ENCODE measurements at places on chromosomes 1 and 21.

DNA sequence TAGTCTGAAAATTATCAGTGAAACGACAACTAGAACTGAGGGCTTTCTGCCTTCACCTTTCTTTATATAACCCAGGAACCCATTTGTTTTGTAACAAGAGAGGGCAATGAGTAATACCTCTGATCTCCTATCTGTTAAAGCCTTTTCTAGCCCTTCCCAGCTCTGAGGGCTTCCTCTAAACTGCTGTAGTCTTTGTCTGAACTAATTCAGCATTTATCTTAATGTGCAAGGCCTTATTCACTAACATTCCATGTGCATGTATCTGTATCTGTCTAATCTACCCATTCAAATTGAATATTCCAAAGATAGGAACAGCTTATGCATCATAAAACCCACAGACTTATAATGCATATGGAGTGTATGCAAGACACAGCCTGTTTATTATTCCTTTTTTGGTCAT, 167.1 kb downstream of the LYPLAL1 start:
- DNase-seq = no peak

DNA sequence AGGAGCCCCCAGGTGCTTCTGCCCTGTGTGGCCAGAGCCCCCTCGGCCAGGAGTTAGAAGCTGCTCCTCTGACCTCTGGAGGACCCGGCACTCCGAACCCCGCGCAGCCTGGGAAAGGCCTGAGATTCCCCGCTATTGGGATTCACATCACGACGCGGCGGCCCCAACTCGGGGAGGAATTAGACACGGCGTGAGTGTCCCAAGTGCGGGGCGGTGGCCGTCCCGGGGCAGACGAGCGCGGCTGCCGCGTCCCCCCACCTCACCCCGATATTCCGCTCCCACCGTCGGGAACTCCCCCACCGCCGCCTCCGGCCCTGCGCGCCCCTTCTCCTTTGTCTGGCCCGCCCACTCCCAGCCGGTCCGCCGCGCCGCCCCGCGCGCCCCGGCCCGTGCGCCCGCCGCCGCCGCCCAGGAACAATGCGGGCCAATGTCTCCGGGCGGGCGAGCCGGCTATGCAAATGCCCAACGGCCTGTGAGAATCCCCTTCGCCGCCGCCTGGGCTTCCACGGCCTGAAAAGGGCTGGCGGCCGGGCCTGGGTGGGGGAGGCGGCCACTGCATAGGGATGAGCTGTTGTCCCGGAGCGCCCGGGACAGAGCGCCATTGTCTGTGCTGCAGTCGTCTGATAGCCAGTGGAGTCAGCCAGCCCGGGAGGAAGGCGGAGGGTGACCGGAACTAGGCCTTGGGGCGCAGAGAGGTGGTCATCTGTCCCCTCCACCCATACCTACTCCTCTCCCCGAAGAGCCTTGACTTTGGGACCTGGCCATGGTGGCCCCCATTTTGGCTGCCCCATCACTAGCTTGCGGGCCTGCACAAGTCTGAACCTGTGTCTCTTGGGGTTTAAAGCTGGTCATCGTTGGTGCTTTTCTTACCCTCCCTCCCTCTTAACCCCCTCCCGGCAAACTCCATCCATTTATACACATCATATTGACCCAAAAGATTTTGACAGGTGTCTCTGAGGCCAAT, 19.4 kb downstream of the RHBG start:
- peak; percentile 50 for DNase-seq

GRCh38 chr21:20388400-20388799, 609.8 kb upstream of the NCAM2 start:
- no peak for DNase-seq

GRCh38 chr1:228150461-228151179, 890 bp downstream of the GJC2 start:
- no peak for DNase-seq

- no peak for DNase-seq
These were observed 310.6 kb downstream of the DISC1 start for GRCh38 chr1:231936983-231937775.

GRCh38 chr21:29104239-29104708, 26.2 kb upstream of the MAP3K7CL start:
- DNase-seq = no peak

- no peak for DNase-seq
These were observed 8.6 kb downstream of the LMOD1 start for GRCh38 chr1:201937624-201938213.

GRCh38 chr1:110798691-110799256, 74.2 kb upstream of the CD53 start:
- DNase-seq = no peak

- DNase-seq = no peak
These were observed 238.2 kb downstream of the NFIA start for GRCh38 chr1:61320575-61320974.

GRCh38 chr1:117009132-117009531, 7.6 kb downstream of the CD101 start:
- DNase-seq = no peak

DNA sequence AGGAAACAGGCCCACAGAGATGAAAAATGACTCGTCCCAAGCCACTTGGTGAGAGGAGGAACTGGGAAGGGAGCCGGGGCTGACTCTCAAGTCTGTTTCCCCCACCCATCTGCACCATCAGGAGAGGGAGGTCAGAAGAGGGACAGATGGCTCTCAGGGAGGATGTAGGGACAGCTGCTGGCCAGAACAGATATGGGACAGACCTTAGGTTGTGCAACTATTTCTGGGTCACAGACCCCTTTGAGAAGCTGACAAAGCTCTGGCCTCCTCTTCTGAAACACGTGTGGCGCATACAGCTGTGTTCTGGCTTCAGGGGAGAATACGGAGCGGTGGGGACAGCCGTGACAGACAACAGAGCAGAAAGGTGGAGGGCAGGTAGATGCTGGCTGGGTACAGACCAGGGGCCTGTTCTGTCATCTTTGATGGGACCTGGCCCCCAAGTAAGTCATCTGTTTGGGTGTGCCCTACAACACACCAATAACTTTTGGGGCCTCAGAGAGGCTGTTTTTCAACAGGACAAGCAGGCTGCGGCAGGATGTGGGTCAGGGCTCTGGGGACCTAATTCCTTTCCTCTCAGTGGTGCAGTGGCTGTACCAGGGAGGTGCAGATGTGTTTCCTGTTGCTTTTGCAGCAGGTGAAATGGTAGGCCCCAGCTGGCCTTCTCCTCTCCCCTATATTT, 7.3 kb downstream of the SH3BGRL3 start:
- DNase-seq = peak; percentile 72

GRCh38 chr1:92299477-92300150, 755 bp downstream of the RPAP2 start:
- no peak for DNase-seq

- no peak for DNase-seq
These were observed 12.6 kb downstream of the FTCD start for GRCh38 chr21:46142582-46143473.

DNA sequence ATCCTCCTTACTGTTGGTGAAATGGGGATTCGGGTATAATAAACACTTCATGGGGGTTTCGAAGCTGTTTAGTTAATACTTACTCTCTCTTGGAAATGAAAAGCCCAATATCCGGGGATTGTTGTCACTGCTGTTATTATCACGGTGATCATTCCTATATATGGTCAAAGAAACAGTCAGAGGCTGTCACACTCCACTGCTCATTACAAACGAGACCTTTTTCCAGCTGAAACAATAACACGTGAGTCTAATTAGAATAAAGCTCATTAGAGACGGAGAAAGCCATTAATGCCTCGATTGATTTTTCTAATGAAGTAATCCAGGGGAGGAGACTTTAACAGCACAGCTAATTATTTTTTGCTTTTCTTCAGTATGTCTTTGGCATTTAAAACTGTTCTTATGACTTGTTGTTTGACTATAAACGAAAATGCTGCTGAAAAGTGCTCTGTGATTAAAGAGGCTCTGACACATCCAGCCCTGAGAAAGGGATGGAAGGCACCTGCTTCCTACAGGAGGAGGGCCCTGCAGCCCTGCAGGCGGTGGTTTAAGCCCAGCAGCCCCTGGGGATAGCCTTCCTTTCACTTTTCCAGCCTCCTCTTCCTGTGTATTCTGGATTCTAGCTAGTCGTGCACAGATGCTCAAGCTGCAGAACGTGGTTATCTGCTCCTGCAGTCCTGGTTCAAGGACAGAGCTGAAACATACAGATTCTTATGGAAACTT, 143.6 kb downstream of the EDEM3 start:
- DNase-seq = no peak

GRCh38 chr1:179818743-179819173, 58.8 kb downstream of the TOR1AIP2 start:
- no peak for DNase-seq

- DNase-seq = no peak
These were observed 257.7 kb upstream of the SGIP1 start for GRCh38 chr1:66276218-66276617.

GRCh38 chr1:211698161-211699026, 23.0 kb upstream of the NEK2 start:
- DNase-seq = peak; percentile 74

- DNase-seq = no peak
These were observed 19.7 kb downstream of the STUM start for GRCh38 chr1:226568077-226568831.

GRCh38 chr1:112544751-112545150, 36.0 kb downstream of the WNT2B start:
- DNase-seq = no peak

- no peak for DNase-seq
These were observed 230.1 kb downstream of the SEC16B start for GRCh38 chr1:177739780-177740179.

- DNase-seq = no peak
These were observed 46.1 kb upstream of the MTF2 start for GRCh38 chr1:93033029-93033428.
